ENCODE measurements at places on chromosomes 11 and 22. TPM values are rescaled to one million over a fixed set of nuclear protein-coding genes. Genes with fewer than 3 reads are reported as not detected.

DNA sequence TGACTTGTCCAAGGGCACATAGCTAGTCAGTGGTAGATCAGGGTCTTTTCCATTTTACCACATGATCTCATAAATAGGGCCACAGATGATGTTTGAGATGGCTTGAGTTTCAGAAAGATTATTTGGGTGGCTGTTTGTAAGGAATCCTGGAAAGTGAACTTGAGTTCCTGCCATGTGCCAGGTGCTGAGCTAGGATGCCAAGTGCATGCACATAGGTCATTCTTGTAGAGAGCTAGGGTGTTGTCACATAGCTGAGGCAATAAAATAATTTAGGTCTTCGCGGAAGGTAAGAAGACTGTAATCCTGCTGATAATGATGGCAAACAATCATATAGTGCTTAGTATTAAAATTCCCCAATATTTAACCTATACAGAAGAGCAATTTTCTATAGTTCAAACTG lies 1162.6 kb upstream of the TENM4 start:
- DNase-seq = peak; percentile 46

- no peak for DNase-seq
Observed at GRCh38 chr11:41413843-41414242, 45.6 kb downstream of the LRRC4C start.

GRCh38 chr11:63572026-63572688 lies 9.0 kb upstream of the PLAAT2 start:
- no peak for DNase-seq

GRCh38 chr11:30936491-30936890 lies 350.3 kb upstream of the MPPED2 start:
- no peak for DNase-seq

DNA sequence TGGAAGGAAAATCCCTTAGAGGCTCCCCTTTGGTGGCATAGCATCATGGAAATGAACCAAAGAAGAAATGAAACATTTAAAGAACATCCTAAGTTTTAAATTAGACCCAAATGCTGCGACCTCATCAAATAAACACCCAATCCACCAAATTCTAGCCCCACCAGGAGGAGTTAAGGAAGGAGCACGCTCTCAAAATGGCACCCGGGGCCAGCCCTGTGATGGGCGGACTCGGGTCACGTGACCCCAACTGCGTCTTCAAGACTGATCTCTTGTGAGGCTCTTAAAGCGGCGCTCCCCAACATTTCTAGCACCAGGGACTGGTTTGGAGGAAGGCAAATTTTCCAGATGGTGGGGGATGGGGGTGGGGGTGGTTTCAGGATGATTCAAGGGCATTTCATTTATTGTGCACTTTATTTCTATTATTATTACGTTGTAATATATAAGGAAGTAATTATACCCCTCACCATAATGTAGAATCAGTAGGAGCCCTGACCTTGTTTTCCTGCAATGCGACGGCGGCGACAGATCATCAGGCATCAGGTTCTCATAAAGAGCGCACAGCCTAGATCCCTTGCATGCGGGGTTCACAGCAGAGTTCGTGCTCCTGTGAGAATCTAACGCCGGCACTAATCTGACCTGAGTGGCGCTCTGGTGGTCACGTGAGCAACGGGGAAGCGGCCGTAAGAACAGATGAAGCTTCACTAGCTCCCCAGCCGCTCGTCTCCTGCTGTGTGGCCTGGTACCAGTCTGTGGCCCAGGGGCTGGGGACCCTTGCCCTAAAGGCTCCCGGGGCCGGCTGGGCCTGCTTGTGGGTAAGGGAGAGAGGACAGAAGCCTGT lies 90.6 kb upstream of the SLC22A12 start:
- no peak for DNase-seq

- DNase-seq = peak; percentile 87
Observed at GRCh38 chr11:67401495-67402191, at the start of gene PPP1CA. Gene PPP1CA (minus strand): TSS chr11:67401858. CDS start chr11:67401782, 76 bp downstream.

DNA sequence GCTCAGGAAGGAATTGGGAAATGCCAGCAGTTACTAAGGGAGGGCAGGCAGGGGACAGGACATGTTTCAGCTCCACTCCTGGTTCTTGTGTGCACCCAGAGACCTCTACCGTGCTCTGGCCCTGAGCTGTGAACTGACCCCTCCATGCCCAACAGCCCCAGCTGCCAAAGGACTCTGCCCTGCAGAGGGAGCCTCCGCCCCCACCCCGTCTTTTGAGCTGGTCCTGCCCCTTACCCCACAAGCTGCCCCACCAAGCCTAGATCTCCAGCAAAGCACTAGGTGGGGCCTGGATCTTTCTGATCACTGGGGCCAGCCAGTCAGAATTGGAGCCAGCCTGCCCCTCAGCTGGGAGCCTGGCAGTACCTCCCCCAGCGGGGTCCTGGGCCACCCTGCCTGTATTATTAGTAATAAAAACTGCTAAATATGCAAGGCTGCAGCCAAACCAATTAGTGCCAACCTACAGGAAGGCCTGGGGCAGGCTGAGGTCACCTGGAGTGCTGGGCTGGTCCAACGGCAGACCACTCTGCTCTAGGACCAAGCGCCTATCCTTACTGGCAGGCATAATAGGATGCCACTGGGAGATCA lies 23.9 kb upstream of the DRICH1 start:
- DNase-seq = no peak

GRCh38 chr11:96309643-96310017 lies 33.4 kb downstream of the MAML2 start:
- DNase-seq = no peak

GRCh38 chr11:114110952-114111947 lies 51.7 kb downstream of the ZBTB16 start:
- peak; percentile 22 for DNase-seq

DNA sequence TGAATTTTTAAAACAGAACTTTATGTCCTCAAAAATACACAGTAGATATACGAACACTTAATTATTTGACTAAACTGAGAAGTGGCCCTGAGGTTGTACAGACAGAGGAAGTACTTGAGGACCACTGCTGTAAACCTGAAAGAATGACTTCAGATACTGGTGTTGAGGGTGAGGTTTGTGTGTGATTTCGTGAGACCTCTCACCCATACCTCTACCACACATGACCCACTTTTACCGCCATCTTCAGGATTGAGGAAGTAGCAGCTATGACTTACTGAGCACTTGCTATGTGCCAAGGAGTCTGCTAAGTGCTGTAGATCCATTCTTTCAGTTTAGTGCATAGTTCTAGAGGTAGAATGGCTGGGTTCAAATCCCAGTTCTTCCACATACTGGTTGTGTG lies 21.9 kb downstream of the MMP13 start:
- DNase-seq = no peak

DNA sequence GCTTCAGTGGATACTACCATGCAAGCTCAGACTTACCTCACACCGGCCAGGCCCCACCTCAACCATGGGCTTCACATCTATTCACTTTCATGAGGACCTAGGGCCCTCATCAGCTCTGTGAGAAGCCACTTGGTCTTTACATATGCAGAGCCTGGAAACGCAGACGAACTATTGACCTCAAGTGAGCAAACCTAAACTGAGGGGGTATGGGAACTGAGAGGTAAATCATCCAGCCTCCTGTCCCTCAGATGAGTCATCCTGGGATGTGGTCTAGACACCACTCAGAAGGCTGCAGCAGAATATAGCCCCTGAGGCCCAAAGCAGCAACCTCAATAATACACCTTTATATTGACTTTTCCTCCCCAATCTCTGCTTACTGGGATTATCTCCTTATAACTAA lies 578.0 kb downstream of the INSC start:
- no peak for DNase-seq

GRCh38 chr22:41410311-41410751 lies 28.6 kb downstream of the TEF start:
- DNase-seq = no peak

DNA sequence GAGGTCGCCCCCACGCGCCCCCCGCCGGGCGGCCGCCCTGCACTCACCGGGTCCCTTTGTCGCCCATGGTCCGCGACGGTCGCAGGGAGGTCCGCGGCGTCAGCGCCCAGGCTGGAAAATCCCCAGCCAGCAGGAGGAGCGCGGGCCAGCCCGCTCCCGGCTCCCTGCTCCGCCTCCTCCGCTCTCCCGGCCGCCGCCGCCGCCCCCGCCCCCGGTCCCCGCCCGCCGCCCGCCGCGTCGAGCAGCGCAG lies at the start of gene ARRB1:
Gene ARRB1, minus strand, starts transcription at position 121 of the 250 bp plus-strand sequence. Its CDS starts 54 bp downstream, at position 67.
- no peak for DNase-seq

- DNase-seq = no peak
Observed at GRCh38 chr11:69087133-69087524, 38.4 kb downstream of the TPCN2 start.

- DNase-seq = no peak
Observed at GRCh38 chr22:40310768-40311120, 35.6 kb upstream of the ADSL start.

DNA sequence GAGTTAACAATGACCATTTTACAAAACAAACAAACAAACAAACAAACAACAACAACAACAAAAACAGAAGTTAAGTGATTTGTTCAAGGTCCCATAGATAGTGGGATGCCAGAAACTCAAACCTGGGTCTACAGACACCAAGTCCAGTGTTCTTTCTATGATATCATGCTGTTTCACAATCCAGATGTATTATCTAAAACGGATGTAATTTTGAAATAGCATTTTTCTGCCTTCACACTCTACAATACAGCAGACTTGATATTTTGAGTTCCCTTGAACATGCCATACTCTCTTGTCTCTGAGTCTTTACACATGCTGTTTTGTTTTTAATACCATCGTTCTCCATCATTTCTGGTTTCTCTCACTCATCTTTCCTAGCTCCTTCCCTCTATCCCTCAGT lies 104.5 kb downstream of the RELT start:
- DNase-seq = no peak

DNA sequence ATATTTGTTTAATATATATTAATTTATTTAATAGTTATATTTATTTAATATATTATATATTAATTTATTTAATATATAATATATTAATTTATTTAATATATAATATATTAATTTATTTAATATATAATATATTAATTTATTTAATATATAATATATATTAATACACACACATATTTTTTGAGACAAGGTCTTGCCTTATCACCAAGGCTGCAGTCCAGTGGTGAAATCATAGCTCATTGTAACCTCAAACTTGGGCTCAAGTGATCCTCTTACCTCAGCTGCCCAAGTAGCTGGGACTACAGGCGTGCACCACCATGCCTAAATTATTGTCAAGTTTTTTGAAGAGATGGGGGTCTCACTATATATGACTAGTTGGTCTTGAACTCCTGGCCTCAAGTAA lies 51.4 kb upstream of the DDI1 start:
- no peak for DNase-seq

GRCh38 chr22:21108379-21109115 lies 62.8 kb downstream of the LRRC74B start:
- no peak for DNase-seq

- peak; percentile 47 for DNase-seq
Observed at GRCh38 chr11:9015677-9016076, 11.9 kb upstream of the NRIP3 start.

GRCh38 chr22:29528144-29528543 lies 25.4 kb downstream of the THOC5 start:
- no peak for DNase-seq

- DNase-seq = peak; percentile 31
Observed at GRCh38 chr11:123103326-123103980, 41.5 kb upstream of the HSPA8 start.

- no peak for DNase-seq
Observed at GRCh38 chr22:37409459-37410050, 17.7 kb downstream of the ELFN2 start.

DNA sequence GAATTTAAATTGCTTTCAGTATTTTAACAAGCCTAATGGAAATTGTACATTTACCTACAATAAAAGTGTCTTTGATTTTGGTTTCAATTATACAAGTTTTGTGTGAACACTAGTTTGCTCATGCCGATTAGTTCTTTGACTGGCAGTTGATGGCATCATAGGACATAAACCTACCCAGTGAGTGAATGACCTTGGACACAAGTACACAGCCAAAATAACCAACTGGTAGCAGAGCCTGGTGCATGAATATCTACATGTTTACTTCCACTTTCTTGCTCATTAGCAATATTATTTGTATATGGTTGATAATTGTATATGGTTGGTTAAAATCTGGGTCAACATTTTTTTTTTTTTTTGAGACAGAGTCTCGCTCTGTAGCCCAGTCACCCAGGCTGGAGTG lies 37.8 kb downstream of the STIM1 start:
- no peak for DNase-seq

DNA sequence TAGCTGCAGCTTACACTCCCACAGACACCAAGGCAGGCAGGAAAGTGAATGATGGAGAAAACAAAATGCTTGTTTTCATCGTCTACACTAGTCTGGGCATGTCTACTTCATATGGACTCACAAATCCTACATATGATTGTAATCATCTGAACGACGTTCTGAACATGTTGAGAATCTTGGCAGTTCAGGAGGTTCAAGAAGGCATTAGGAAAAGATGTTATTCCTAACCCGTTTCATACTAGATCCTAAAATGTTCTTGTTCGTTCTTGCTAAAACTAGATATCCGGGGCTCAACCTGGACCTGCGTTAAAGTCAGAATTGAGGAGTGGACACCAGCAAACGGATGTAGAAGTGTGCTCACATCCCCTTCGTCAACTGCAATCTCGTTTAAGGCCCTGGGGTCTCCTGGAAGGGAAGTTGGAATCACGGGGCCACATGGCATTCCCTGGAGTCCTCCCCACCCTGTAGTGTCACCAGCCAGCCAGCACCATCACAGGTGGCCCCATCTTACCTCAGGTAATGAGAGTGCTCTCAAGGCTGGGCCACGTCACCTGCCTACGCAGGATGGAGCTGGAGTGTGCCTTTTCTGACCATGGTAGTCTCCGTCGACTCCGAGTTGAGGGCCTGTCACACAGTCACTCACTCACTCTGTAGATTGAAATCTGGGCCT lies 37.3 kb downstream of the C11orf58 start:
- no peak for DNase-seq

GRCh38 chr11:72951193-72951592 lies 137.0 kb downstream of the ATG16L2 start:
- no peak for DNase-seq

GRCh38 chr11:70207531-70208131 lies 4.5 kb downstream of the FADD start:
- DNase-seq = no peak

OR5T1 gene
- not detected for total RNA-seq

THAP7 gene
- 18.1 TPM for total RNA-seq

TRPC6 gene
- 1.3 TPM for total RNA-seq

SYT9 gene
- not detected for total RNA-seq

VSIG2 gene
- 228 TPM for total RNA-seq

CLMP gene
- total RNA-seq = 13.2 TPM

OR2AT4 gene
- not detected for total RNA-seq

PHF21A gene
- 24.5 TPM for total RNA-seq

FOXRED2 gene
- 5.4 TPM for total RNA-seq

SPTBN2 gene
- 3.9 TPM for total RNA-seq

POLR2L gene
- total RNA-seq = 83.1 TPM

IMMP1L gene
- total RNA-seq = 17.1 TPM

RASSF10 gene
- total RNA-seq = 1.5 TPM

GLYATL1 gene
- 0.25 TPM for total RNA-seq

HTR3B gene
- not detected for total RNA-seq

Data from left colon (tissue), 2 donors.